ENCODE measurements at places on chromosomes 7 and 10. TPM values are rescaled to one million over a fixed set of nuclear protein-coding genes. Genes with fewer than 3 reads are reported as not detected.

DNA sequence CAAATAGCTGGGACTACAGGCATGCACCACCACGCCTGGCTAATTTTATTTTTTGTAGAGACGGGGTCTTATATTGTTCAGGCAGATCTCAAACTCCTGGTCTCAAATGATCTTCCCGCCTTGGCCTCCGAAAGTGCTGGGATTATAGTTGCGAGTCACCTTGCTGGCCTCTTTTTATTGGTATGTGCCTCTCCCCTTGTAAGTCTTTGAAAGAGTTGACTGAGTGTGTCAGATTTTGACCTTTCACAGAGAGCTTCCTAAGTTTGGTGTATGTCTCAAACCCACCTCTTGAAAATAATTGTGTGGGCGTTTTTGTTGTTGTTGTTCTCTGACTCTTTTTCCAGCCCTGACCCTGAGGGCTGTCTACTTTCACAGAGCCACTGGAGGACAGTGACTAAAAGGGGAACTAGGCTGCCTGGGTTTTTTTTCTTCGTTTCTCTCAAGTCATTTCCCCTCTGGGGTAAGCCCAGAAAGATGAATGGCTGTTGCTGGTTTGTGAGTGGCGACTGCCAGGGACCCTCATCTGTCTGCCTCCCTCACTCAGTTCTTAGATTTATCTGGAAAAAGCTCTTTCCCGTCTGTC is 262.8 kb downstream of the ZEB1 start:
- no peak for DNase-seq

GRCh38 chr10:121598263-121599249 is at the start of gene FGFR2:
Gene FGFR2, minus strand, starts transcription at chr10:121598444. Its CDS starts 4,627 bp downstream, at chr10:121593817.
- DNase-seq = peak; percentile 88

GRCh38 chr7:100122067-100122466 is 2.6 kb downstream of the CNPY4 start:
- DNase-seq = no peak

GRCh38 chr10:13989616-13990015 is 341.1 kb downstream of the FRMD4A start:
- DNase-seq = no peak

DNA sequence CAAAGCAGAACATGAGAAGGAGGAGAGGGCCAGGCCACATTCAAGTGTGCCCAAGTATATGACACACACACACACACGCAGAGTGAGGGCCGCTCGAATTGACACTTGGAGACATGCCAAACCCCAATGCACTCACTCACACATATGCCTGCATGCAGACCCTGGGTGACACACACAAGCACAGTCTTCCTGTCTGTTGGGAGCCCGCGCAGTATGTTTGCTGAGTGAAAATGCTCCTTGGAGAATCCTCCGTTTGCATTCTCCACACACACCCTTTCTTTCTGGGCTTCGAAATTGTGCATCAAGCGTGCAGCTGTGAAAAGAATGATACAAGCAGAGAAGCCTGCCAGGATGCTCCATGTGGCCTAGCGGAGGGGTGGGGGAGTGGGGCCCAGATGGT is 120.9 kb downstream of the PLXNA4 start:
- no peak for DNase-seq

DNA sequence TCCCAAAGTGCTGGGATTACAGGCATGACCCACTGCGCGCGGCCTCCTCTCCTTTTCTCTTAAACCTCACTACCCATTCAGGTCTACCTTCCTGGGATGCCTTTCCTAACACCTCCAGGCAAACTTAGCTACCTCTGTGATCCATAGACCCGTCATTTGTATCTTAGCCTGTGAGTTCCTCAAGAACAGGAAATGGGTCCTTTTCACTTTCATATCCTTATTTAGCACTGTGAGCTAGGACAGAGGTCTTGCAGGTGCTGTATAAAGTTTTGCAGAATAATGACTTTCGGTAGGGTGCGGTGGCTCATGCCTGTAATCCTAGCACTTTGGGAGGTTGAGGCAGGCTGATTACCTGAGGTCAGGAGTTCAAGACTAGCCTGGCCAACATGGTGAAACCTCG is 215.7 kb downstream of the RELN start:
- no peak for DNase-seq

Gene FBXL13
- 1.7 TPM for total RNA-seq

Gene TAS2R5
- total RNA-seq = 1.5 TPM

Gene KCND2
- 7.0 TPM for total RNA-seq

Gene CDC14C
- total RNA-seq = not detected

Gene PURB
- 27.7 TPM for total RNA-seq

Data from posterior vena cava (tissue), 2 donors.